ENCODE measurements at places on chromosomes 3 and 15.

GRCh38 chr15:76553102-76553501, 216.5 kb downstream of the ISL2 start:
- no peak for DNase-seq

DNA sequence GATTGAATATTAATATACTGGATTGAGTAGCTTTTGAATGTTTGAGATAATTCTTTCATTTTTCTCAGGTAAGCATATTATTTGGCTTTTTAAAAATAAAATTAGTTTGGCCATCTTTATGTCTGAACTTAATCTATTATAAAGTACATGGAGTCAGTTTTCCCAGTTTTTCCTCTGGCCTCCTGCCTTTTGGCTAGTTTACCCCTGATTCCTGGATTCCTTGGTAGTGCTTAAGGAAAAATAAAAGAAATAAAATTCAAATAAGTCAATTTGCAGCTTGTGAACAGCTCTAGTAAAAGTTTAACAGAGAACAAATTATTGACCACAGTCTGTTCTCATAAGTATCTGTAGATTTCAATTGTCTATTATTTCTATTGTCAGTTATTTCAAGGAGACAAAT, 89.4 kb downstream of the COL6A6 start:
- no peak for DNase-seq

- DNase-seq: no peak
Observed at GRCh38 chr15:74888716-74889115, 1.1 kb upstream of the MPI start.

DNA sequence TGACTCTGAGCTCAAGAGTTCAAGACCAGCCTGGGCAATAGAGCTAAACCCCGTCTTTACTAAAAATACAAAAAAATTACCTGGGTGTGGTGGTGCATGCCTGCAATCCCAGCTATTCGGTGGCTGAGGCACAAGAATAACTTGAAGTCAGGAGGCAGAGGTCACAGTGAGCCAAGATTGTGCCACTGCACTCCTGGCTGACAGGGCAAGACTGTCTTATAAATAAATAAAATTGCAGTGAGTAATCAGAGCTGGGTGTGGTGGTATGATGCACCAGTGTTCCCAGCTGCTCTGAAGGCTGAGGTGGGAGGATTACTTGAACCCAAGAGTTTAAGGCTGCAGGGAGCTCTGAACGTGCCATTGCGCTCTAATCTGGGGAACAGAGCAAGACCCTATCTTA, 55.9 kb upstream of the GCNT3 start:
- DNase-seq: no peak

DNA sequence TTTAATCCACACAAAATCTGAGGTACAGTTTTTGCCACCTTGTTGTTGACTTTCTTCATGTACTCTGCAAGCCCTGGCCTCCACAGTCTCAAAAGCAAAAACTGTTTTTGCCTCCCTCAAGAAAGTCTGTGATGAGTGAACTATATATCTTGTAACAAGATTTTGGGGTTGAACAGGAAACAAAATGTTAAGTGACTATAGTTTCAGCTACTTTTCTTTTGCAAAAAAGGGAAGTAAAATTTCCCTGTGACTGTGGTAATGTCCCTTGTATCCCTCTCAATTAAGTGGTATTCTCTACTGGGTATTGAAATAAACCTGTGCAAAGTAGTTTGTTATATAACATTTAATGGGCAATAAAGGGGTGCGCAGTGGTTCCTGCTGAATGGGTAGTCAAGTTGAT, 21.3 kb upstream of the SCAANT1 start:
- DNase-seq: no peak

DNA sequence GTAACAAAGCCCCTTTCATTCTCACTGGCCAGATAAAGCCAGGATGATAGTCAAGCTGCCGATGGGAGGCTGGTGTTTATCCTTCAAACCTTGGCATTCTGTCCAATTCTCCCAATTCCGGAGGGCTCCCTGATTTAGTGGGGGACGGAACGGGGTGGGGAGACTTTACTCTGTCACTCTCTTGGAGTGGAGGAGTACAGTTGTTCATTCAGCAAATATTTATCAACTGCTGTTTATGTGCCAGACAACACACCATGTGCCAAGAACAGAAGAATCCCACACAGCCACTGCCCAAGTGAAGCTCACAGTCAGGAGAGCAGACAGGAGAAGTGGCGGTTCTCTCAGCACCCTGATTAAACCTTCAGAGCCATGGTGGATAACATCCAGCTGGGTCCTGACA, 63.3 kb downstream of the WNT5A start:
- DNase-seq: no peak

- DNase-seq: no peak
Observed at GRCh38 chr15:95825671-95826411, 504.7 kb upstream of the NR2F2 start.

DNA sequence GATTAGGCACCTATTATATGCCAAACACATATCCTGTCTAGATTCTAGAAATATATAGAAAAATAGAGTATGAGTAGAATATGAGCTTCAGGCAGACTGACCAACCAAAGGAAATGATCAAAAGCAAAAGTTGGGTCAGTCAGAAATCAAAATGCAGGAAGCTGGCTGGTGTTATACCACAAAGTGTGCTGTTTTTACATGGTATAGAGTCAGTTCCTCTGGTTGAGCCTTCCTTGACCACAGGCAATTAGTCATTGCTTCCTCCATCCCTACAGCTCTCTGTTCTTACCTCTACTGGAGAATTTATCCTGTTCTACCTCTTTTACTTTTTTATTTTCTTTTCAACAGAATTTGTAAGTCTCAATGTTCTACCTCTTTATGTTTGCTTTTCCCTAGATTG, 149.8 kb downstream of the TMCO5A start:
- no peak for DNase-seq

All from HT-29 (cell line).